ENCODE measurements at places on chromosomes 3 and 15.

GRCh38 chr3:25170021-25170420 is 258.0 kb upstream of the RARB start:
- no peak for DNase-seq

- peak; percentile 35 for DNase-seq
Observed at GRCh38 chr3:71582612-71583565, 639 bp downstream of the FOXP1 start.

- no peak for DNase-seq
Observed at GRCh38 chr3:129908417-129908816, 14.9 kb upstream of the TMCC1 start.

GRCh38 chr3:48609088-48610005 is at the start of gene UQCRC1:
Gene UQCRC1, minus strand, starts transcription at chr3:48609646. Its CDS starts 26 bp downstream, at chr3:48609620.
- DNase-seq = peak; percentile 87
